ENCODE measurements at places on chromosomes 12 and 14. TPM values are rescaled to one million over a fixed set of nuclear protein-coding genes. Genes with fewer than 3 reads are reported as not detected.
A peak's percentile ranks its signal among the peaks of the same experiment; 100 is the strongest.

DNA sequence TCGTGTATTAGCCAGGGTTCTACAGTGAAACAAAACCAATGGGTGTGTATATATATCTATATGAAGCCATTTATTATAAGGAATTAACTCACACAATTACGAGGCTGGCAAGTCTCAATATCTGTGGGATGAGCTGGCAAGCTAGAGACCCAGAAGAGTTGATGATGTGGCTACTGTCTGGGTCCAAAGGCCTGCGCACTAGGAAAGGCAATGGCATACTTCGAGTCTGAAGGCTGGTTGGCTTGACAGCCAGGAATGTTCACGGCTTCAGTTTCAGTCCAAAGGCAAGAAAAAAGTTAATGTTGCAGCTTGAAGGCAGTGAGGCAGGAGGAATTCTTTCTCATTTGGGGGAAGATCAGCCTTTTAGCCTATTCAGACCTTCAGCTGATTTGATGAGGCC, 893.3 kb upstream of the LRFN5 start:
- no peak for DNase-seq

- DNase-seq, result no peak
These were observed 260.0 kb downstream of the DUSP6 start for GRCh38 chr12:89092297-89092696.

GRCh38 chr14:64704143-64704742, at the start of gene PLEKHG3:
PLEKHG3 (plus strand) TSS chr14:64704424; CDS start chr14:64727632, 23,208 bp downstream.
- DNase-seq, result peak; percentile 72

GRCh38 chr12:101592921-101593320, 1.9 kb upstream of the MYBPC1 start:
- no peak for DNase-seq

DNA sequence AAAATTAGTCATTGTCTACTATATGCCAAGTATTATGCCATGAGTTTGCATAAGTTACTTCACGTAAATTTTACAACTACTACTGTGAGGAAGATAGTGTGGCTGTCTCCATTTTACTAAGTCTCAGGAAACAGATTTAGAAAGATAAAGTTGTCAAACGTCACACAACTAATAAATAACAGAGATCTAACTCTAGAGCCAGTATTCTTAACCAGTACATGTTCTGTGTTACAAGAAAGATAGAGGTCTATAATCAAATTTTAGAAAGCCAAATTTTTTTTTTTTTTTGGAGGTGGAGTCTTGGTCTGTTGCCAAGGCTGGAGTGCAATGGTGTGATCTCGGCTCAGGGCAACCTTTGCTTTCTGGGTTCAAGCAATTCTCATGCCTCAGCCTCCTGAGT, 14.2 kb downstream of the CLEC4C start:
- DNase-seq, result no peak

DNA sequence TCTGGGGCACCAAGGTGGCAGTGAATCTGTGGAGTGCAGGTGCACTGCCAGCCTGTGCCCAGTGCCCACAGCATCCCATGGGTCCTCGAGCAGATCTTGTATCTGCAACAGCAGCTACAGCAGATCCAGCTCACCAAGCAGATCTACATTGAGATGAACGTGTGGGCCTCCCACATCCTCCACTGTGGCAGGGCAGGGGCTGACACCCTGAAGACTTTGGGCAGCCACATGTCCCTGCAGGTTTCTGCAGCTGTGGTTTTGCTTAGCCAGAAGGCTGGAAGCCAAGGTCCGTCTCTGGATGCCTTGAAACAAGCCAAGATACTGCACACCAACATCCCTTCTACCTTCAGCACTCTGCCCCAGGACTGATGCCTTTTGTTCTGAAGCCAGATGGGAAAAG, 338.8 kb upstream of the OR4E1 start:
- DNase-seq, result no peak

DNA sequence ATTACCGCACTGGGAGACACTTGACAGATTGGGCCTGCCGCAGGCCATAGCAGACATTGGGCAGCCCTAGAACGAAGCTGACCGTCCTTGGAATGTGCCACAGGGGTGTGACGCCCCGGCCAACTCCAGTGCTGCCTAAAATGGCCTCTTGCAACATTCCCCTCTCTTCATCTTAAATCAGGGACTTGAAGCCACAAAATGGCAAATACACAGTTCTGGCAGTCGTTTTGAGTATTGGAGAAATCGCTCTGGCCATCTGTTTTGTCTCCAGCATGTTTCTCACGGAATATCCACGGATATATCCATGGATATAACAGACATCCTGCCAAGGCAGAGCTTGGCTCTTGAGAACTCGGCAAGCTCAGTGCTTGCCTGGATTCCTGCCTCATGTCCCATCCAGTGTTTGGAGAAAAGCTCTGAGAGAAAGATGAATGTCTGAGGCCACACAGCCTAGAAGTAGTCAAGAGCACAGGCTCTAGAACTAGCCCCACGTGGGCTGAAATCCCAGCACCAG, 158.4 kb downstream of the CHST11 start:
- DNase-seq, result no peak

DNA sequence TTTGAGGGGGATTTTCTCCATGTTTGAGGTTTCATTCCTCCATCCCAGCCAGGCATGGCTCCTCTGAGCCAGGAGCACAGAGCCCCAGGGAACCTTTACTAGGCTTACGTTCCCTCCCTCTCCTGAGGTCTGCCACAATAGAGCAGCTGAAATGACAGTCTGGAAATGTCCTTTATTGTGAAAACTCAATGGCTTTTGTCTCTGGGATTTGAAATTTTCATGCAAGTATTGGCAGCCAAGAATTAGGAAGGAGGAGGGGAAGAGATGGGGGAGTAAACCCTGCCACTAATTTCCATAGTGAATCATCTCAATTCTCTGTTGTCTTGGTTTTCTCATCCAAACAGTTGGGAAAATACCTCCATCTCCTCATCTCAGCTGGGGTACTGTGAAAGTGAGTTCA, 2.6 kb upstream of the PLEKHG3 start:
- DNase-seq, result no peak

DNA sequence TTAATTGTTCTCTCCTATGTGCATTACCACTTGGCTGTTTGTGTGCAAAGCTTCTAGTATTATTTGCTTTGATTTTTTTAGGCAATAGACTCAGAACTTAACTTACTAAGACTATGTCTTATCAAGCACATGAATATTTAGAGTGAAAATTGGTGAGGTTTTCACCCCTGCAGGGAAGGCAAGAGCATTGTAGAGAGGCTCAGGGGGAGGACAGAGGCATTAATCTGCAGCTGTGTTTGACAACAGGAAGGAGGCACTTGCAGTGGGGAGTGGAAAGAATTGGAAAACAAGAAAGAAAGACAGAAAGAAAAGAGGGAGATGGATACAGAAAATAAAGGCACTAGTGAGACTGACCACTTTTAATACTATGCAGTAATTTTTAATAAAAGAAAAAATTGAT, 431.6 kb downstream of the PDZRN4 start:
- no peak for DNase-seq

- no peak for DNase-seq
These were observed 502 bp upstream of the MBIP start for GRCh38 chr14:36320897-36321381.

GRCh38 chr12:88562846-88563582, 17.3 kb downstream of the KITLG start:
- no peak for DNase-seq

- DNase-seq, result no peak
These were observed 707.3 kb upstream of the FOXG1 start for GRCh38 chr14:28059254-28059653.

DNA sequence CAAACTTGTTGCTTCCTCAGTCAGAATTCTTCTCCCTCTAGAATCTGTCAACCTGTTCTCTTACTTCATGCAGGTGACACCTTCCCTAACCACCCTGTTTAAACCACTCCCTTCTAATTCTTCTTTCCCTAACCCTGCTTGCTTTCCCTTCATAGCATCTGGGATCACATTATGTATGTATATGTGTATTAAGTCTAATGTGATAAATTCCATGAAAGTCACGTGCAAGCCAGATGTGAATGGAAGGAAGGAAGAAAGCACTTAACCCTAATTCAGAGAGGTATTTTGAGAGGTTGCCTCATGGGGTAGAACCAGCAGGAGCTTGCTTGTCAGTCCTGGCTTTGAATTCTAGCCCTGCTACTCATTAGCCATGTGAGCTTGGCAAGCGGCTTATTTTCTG, 340.0 kb downstream of the TRHDE start:
- DNase-seq, result no peak

DNA sequence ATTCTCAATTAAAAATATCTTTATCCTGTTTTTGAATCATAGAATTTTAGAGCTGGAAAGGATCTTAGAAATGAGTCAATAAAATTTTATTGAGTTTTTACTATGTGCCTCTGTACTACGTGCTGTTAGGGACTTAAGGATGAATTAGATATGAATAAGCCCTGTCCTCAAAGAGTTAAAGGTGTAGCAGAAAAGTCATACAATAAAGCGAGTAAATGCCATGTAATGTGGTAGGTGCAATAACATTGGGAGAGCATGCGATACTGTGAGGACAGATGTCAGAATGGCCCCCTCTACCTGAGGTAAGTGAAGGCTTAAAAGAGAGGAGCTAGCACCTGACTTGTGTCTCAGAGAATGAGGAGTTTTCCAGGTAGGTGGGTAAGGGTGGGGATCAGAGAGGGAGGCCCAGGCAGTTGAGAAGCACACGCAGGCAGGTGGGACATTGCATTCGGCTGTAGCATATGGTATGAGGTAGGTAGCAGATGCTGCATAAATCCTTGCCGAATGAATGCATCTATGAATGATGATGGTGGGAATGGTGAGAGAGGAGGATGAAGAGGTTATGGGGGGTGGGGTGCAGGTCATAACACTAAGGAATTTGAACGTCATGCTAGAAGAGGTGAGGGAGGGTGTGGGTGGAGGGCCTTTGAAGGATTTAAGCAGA, 35.4 kb upstream of the ATP23 start:
- DNase-seq, result no peak

GRCh38 chr12:46214668-46215436, 54.0 kb downstream of the SLC38A1 start:
- DNase-seq, result no peak

- DNase-seq, result no peak
These were observed 1019.2 kb downstream of the BCL11B start for GRCh38 chr14:98252820-98253219.

DNA sequence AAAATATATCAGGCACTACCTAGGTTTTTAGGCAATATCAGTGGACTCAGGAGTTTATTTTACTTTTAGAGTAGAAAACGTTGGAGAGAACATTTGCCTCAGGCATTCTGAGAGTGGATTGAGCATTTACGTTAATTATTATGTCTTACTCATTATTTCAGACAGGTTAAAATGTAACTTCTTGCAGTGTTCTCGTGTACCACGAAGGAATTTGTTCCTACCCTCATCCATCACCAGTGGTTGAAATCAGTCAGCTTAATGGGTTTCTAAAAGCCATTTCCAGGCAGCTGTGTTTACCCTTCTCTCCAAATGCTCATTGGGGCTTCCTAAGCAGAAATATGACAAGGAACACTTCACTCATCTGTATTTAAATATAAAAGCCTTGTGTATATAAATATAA, 9.1 kb upstream of the LDHB start:
- no peak for DNase-seq

GRCh38 chr12:76024102-76024781, 7.3 kb downstream of the PHLDA1 start:
- DNase-seq, result no peak

DNA sequence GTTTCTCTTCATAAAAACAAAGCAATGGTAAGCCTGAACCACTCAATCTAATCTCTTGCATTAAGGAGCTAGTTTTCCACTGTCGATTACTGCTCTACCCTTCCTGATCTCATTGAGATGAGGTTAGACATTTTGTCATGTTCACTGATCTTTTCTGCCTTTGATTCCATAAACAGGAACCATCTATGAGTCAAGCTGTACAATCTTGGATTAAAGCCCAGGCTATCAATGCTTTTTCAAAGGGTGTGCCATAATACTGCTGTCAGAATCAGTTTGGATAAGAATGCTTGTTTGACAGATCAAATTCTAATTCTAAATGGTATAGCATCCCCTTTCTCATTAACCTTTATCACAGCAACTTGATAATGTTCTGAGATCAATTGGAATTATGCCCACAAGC, 16.1 kb downstream of the GRIP1 start:
- no peak for DNase-seq

GRCh38 chr14:75258079-75258802, 20.4 kb upstream of the FOS start:
- no peak for DNase-seq

GRCh38 chr14:71610149-71610548, 322.1 kb upstream of the RGS6 start:
- DNase-seq, result no peak

- DNase-seq, result no peak
These were observed 1.6 kb downstream of the SLC48A1 start for GRCh38 chr12:47774663-47775062.

DNA sequence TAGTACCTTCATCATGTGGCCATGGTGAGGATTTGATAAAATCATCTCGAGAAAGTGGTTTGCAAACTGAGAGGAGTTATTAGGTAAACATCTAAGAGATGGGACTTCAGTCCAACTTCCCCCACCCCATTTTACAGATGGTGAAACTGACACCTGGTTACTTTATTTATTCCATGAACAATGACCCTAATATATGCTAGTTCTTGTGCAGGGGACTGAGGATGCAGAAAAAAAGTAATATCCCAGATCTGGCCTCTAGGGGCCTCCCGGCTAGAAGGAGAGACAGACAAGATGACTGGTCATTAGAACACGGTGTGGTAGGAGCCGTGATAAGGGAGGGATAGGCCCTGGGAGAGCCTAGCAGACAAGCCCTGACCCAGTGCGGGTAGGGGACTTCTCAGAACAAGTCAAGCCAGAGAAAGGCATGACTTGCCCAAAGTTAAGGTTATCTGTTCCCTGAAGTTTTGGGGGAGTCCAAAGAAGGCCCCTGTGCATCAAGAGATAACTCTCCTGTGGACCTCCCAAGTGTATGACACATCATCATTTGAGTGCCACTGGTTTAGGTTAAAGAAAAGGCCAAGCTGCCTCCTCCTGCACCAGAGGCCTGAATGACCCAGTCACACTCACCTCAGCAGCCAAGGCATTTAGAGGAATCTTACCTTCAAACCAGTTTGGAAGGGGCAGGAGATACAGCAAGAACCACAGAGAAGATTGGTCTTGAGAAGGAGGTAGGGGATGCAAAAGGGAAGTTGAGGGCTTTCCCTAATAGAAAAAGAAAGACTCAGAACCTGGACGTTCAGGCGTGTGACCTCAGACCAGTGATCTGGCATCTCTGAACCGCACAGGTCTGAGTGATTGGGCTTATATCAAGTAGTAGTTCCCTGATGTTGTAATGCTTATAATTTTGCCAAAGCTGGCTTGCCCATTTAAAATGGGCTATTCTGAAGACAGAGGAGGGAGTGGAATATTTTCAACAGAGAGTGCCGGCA, 1.6 kb downstream of the CMKLR1 start:
- DNase-seq, result peak; percentile 26

ADGRD1 gene
- total RNA-seq, result 239 TPM

RPGRIP1 gene
- total RNA-seq, result 0.05 TPM

IL26 gene
- total RNA-seq, result not detected

DNAJC22 gene
- 2.2 TPM for total RNA-seq

ERBB3 gene
- 1.1 TPM for total RNA-seq

All from NCI-H460 (cell line).